ENCODE measurements at places on chromosomes 13 and 19. TPM values are rescaled to one million over a fixed set of nuclear protein-coding genes. Genes with fewer than 3 reads are reported as not detected.

Gene C19orf67
- total RNA-seq, result not detected

DNA sequence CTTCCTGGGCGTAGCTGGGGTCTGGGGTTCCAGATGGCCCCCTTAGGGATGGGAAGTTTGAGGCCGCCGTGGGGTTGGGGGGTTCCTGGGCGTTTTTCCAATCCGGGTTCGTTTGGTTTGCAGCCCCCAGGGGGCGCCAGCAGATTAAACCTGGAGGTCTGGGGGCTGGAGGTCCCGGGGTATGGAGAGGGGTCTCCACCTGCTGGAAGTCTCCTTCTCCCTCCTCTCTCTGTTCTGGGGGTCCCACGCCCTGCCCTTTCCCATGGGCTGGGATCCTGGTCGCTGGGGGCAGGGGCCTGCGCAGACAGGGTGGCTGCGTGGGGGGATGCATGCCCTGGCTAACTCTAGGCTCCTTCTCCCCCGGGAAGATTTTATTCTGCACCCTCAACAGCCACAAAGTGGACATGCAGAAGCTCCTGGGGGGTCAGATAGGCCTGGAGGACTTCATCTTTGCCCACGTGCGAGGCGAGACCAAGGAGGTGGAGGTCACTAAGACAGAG, 899 bp downstream of the GIPC3 start:
- peak; percentile 54 for DNase-seq

Gene CGB1
- total RNA-seq, result 1.00 TPM

DNA sequence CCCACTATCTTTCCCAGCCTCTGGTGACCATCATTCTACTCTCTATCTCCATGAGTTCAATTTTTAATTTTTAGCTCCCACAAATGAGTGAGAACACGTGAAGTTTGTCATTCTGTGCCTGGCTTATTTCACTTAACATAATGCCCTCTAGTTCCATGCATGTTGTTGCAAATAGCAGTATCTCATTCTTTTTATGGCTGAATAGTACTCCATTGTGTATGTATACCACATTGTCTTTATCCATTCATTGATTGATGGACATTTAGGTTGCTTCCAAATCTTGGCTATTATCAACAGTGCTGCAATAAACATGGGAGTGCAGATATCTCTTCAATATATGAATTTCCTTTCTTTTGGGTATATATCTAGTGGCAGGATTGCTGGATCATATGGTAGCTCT, 22.9 kb upstream of the ZFP82 start:
- no peak for DNase-seq

Gene ZNF507
- total RNA-seq, result 7.0 TPM

DNA sequence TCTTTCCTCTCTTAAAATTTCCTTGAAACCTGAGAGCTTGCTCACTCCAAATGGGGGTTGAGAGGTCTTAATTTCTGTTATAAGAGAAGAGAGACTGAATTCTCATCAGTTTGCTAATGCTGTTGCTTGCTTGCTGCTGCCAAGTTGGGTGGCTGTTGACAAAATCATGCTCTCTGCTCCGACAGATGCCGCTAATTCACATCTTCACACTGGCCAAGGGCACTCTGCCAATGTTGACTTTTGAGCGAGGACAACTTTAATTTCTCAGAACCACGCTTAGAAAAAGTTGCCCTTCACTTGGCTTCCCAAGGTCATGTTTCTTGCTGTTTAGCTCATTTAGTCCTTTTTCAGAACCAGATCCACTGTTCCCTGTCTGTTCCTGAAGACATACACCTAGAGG, 402.9 kb downstream of the HS6ST3 start:
- DNase-seq, result no peak

DNA sequence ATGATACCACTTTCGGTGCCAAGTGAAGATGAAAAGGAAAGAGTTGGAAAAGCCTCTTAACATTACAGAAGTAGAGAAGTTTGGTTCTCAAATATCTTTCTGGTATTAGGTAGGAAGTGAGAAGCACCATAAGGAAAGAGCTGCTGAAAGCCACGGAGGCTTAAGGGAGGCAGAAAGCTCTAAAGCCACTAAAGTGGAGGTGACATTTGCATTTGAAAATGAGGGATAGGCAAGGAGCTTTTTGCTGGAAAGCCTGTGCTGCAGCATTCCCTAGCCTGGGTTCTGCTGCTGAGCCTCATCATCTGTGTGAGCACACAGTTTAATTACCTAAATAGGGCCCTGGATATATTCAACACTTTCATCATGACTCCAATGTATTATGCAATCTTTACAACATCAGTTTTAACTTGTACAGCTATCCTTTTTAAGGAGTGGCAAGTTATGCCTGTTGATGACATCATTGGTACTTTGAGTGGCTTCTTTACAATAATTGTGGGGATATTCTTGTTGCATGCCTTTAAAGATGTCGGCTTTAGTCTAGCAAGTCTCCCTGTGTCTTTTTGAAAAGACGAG, 315.4 kb downstream of the RBM26 start:
- DNase-seq, result no peak

DNA sequence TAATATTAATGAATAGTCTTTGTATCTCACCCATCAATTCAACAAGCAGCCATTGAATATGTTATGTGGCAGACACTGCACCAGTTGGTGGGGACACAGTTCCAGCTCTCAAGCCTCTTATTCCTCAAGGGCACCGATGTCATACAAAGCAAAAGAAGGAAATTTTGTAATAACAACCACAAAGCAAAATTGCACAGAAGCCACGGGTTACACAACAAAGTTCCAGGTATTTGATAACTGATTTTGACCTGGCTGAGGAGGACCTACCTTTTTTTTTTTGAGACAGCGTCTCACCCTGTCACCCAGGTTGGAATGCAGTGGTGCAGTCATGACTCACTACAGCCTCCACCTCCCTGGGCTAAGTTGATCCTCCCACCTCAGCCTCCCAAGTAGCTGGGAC, 266.7 kb downstream of the FOXO1 start:
- no peak for DNase-seq

GRCh38 chr13:37666036-37666435, 67.5 kb upstream of the POSTN start:
- DNase-seq, result no peak

DNA sequence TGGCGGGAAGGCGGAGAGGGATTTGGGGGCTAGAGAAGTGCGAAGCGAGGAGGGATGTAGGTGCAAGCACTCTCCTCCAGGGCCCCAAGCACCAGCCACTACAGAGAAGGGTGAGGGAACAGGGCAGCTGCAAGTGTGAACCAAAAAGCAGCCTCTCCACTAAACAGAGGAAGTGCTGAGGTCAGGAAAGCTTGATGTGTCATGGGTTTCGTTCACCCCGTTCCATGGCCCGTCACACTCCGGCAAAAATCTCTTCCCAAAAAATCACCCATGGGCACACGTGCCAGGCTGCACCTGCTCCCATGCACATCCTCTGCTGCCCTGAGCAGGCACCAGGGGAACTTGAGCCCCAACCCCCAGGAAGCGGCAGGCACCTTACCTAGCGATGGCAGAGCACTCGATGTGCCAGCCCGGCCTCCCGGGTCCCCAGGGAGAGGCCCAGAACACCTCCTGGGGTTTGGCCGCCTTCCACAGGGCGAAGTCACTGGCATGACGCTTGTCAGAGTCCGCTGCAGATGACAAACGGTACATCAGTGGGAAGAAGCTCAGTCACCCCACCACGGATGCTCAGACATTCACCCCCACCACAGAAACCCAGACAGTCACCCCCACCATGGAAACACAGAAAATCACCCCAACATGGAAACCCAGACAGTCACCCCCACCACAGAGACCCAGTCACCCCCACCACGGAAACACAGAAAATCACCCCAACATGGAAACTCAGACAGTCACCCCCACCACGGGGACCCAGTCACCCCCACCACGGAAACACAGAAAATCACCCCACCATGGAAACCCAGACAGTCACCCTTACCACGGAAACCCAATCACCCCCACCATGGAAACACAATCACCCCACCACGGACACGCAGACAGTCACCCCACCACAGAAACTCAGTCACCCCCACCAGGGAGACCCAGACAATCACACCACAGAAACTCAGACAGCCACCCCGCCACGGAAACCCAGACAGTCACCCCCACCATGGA, 29.0 kb downstream of the CARS2 start:
- DNase-seq, result no peak

GRCh38 chr19:29292153-29292552, 79.2 kb upstream of the UQCRFS1 start:
- DNase-seq, result no peak

DNA sequence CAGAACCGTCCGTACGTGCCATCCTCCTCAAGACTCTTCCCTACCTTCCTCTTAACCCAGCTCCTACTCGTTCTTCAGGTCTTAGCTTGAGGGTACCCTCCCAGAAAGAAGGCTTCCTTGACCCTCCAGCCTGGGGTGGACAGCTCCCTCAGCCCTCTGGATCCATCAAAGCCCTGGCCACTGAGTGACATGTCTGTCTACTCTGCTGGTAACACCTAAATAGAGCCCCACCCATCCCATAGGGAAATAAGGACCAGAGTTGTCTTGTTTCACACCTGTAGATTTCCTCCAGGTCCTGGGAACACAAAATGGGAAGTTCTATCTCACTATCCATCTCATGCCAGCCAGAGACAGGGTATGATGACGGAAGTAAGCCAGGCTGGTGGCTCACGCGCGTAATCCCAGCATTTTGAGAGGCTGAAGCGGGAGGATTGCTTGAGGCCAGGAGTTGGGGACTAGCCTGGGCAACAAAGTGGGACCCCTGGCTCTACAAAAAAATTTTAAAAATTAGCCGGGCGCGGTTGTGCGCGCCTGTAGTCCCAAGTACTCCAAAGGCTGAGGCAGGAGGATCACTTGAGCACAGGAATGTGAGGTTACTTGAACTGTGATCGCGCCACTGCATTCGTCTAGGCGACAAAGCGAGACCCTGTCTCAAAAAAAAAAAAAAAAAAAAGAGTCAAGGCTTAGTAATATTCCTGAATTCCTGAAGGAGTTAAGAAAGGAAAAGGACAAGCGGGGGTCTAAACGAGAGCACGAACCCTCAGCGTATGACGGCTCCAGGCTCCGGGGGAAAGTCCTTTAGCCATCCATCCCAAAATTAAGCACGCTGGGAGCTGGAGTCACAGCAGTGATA, 566 bp upstream of the CCDC97 start:
- no peak for DNase-seq

Gene ZNF491
- total RNA-seq, result 0.39 TPM

- no peak for DNase-seq
These were observed 137.5 kb downstream of the SIPA1L3 start for GRCh38 chr19:38044267-38045111.

DNA sequence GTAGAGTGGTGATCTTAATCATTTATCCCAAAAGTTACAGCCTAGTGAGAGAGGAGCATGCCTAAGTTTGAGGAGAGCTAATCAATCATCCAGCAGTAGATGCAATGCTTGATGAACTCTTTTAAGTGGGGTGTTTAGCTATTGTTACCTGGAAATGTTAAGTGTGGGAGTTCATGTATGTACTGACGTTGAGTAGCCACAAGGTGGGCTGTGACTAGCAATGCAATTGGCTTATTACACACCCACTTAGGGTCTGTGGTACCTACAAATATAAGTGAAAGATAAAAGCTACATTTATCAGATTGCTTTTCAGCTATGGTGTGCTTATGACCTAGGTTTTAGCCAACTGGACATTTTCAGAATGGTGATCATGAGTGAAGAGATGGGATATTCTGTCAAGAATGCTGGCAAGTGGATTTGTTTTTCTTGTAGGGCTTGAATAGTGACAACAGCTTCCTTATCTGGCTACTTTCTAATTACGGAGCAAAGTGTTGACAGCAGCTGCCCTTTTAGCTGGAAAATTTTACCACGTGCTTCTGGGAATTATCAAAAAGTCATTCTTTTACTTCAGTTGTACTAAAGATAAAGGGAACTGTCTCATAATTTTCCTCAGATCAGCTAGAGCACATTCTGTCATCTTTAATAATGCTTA, 170.6 kb downstream of the POSTN start:
- DNase-seq, result no peak

GRCh38 chr19:14112051-14112808, 5.3 kb downstream of the PRKACA start:
- DNase-seq, result no peak

Gene ZNF99
- not detected for total RNA-seq

GRCh38 chr13:42078128-42078808, 29.8 kb downstream of the DGKH start:
- DNase-seq, result no peak

GRCh38 chr13:27130223-27130978, 41.2 kb downstream of the USP12 start:
- DNase-seq, result no peak

Gene SYNE4
- total RNA-seq, result not detected

Gene LILRB1
- not detected for total RNA-seq

Gene COX7A1
- total RNA-seq, result not detected

Gene CXCL17
- not detected for total RNA-seq

Gene SLC6A16
- not detected for total RNA-seq

Gene CLEC17A
- not detected for total RNA-seq

DNA sequence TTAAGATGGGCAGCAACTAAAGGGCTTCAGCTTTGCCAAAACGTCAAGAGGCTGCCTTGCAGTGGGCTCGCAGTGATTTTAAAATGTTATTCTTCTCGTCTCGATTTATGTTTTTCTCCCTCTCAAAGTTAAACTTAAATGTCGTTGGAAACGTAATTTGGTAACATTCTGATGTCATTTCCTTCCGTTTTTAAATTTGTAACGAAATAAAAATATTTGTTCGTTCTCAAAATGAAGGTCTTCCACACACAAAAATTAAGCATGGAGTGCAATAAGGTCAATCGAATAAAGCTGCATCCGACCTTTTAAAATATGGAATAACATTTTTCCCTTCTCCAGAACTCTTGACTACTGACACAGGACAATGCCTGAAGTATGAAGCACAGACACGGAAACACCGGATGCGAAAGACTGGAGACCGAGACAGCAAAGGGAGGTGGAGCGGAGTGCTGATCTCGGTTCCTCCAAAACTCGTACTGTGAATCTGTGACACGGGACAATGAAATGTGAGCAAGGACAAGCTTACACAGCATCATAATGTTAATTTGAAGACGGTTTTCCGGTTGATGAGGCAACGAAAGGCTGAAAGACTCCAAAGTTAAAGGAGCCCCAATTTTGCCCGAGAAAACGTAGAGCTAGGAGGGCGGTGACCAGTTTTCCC, 850 bp downstream of the MTMR6 start:
- peak; percentile 43 for DNase-seq

DNA sequence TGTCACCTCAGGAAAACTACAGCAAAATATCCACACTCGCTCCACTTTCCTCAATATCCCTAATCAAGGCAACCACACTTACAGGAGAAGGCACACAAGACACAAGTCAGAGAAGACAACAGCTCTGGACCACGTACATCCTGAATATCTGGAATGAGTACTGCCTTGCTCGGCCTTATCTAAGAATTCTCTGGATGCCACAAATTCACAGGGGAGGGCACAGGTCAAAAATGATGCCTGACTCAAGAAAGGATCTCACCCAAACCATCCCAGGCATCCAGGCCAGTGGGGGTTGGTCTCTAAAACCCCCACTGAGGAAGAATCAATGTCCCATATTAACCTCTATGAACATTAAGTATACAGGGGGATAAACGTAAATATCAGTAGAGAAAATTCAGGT, 29.9 kb downstream of the ATP7B start:
- no peak for DNase-seq

DNA sequence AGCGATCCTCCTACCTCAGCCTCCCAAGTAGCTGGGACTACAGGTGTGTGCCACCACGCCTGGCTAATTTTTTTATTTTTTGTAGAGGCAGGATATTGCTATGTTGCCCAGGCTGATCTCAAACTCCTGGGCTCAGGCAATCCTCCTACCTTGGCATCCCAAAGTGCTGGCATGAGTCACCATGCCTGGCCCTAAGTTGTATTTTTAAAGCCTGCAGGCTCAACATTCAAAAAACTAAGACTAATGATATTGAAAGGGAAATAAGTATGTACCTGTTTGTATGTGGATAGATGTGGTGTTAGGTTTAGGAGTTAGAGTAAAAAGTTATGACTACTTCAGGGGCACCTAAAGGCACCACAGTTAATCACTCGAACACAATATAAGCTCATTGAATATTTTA, 5.4 kb upstream of the IPO5 start:
- DNase-seq, result peak; percentile 60

Data from SJSA1 (cell line).